ENCODE measurements at places on chromosomes 13 and 19. TPM values are rescaled to one million over a fixed set of nuclear protein-coding genes. Genes with fewer than 3 reads are reported as not detected.

Gene GPR12
- not detected for total RNA-seq

Gene AP1M1
- 70.5 TPM for total RNA-seq

Gene SSC5D
- 0.46 TPM for total RNA-seq

Gene KLK13
- total RNA-seq = not detected

Gene EFNB2
- 1.4 TPM for total RNA-seq

Gene ZNF460
- total RNA-seq = 0.84 TPM

Gene ZNF223
- total RNA-seq = 2.9 TPM

Gene IGFL1
- 1.3 TPM for total RNA-seq

Gene CYP2A13
- not detected for total RNA-seq

Gene OR2Z1
- total RNA-seq = not detected

Gene HPN
- total RNA-seq = 0.17 TPM

Gene MARK4
- 7.9 TPM for total RNA-seq

Gene ZNF439
- total RNA-seq = not detected

Gene ZNF561
- 8.7 TPM for total RNA-seq
